ENCODE measurements at places on chromosomes 1 and 21.

DNA sequence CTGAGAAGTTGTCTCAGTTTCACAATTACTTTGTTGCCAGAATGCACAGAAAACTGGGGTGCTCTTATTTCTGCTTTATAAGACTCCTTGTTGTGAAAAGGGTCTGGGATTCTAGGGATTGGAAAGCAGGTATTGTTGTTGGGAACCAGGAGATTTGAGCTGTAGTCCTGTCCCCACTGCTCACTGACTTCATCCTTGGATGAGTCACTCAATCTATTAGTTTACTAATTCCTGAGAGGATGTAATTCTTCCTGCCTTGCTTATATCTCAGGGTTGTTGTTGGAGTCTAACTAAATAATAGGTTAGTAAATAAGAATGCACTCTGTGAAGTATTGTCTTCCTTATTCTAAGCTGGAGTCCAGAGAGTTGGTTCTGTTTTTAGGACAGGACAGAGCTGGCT, 172.5 kb upstream of the GALNT2 start:
- no peak for DNase-seq

DNA sequence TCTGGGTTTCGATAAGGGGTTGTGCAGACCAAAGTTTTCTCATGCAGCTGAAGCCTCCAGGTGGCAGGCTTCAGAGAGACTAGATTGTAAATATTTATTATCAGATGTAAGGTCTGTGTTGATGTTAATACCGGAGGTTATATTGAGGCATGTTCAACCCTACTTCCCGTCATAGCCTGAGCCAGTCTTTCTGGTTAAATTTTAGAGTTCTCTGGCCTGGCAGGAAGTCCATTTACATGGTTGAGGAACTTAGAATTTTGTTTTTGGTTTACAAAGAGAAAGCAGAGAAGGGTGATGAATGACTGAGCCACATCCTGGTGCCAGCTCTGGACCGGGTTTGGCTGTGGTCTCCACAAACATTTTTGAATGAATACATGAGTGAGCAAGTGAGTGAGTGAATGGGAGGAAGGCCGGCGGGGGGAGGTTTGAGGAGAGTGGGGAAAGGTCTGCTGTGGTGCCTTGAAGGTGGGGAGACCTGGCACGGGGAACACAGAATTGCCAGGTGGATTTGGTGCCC, 218.5 kb downstream of the DISC1 start:
- no peak for DNase-seq

DNA sequence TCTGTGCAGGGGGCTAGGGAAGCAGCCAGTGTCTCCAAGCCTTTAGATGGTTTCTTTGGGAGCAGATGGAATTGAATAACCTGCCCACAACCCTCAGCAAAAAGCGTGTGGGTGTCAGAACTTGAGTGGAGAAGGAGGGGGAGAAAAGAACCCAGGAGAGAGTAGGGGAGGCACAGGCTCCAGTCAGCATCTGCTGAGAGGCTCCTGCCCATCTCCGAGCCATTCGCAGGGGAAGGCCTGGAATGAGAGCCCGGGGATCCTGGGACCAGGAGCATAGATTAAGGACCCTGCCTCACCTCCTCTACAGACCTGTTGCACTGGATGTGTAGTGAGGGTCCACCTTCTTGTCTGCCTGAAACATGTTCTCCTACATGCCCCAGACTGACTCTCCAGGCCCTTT, 16.3 kb downstream of the TMEM81 start:
- DNase-seq: no peak

GRCh38 chr1:198948895-198949659, 310.2 kb downstream of the PTPRC start:
- DNase-seq: no peak

DNA sequence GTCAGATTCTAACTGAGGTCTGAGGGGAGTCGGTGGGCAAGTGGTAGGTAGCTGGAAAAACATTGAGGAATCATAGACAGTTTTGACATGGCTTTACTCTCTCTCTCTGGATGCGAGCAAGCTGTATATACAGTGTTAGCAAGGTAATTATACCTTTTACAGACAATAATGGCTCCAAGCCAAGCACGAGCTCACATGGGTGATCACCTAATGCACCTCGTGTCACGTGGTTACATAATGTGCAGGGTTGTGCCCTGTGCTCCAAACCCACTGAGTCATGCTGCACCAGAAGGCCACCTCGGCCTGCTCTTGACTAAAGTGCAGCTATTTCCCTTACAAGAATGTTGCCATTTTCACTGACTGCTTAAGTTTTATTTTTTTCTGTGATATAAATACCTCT, 7.6 kb upstream of the CLCA2 start:
- no peak for DNase-seq

DNA sequence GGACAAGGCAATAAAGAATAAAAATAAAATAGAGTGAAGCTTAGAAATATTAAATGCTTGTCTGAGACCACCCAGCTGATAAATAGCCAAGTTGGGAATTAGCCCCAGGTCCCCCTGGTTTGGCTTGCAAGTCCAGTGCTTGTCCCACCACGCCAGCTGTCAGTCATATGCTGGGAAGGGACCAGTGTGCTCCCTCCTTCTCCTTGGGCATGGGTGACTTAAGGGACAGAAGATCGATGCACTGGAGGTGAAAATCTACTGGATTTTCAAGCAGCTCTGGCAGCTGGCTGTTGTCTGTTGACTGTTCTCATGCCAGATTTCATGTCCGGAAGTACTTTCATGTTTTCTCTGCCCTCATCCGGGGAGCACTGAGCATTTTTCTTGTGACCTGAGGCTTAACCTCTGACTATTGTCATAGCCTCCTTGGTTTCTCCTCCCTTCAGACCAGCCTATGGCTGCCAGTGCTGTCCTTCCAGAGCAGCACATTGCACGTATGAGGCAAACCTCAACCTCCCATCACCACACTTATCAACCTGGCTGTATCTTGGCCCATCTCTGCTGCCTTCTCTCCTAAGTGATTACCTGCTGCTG, 12.4 kb downstream of the LMOD1 start:
- no peak for DNase-seq

- DNase-seq: no peak
These were observed 97.1 kb downstream of the DIRAS3 start for GRCh38 chr1:67953301-67953700.

GRCh38 chr1:189958756-189959155, 518.9 kb downstream of the BRINP3 start:
- no peak for DNase-seq

DNA sequence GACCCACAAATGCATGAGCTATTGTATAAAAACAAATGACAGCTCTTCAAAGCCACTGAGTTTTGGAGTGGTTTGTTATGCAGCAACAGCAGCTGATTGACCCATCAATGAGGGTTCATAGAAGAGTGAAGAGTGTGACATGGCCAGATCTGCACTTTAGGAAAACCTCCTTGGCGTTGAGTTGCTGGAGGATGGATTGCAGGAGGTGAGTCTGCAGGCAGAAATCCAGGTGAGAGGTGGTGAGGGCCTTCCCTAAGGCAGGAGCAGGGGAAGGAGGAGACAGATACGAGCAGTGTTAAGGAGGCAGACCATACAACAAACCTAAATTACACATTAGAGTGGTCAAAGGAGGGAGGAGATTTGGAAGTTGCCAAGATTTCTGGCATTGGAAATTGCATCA, 169.3 kb upstream of the CSF3R start:
- no peak for DNase-seq

DNA sequence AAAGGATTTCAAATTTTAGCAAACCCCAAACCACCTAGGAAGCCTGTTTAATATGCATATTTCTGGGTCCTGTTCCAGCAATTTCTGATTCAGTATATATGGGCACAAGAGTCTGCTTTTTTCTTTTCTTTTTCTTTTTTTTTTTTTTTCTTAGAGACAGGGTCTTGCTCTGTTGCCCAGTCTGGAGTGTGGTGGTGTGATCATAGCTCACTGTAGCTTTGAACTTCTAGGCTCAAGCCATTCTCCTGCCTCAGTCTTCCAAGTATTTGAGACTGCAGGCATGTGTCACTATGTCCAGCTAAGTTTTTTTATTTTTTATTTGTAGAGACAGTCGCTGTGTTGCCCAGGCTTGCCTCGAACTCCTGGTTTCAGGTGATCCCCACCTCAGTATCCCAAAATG, 34.8 kb downstream of the CCDC18 start:
- no peak for DNase-seq

DNA sequence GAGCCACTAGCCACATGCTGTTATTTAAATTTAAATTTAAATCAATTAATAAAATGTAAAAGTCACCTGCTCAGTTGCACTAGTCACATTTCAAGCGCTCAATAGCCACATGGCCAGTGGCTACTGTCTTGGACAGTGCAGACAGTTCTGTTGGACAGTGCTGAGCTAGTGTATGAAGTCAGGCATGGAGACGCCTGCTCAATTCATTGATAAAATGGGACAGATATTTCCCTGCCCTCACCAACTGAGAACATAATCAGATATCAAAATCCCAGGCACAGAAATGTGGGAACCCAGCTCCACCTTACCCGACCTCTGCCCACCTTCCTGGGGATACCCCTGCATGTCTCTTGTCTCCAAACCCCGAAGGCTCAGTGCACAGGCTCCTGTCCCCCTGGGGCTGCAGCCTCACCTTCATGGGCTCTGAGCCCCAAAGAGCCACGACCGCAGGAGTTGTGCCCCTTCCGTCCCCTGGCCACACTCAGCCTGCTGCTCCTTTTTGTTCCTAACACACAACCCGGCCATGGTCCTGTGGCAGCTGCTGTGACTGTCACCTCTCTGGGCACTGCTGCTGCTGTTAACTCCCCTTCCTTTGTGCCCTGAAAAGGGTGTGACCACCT, 63.5 kb downstream of the TCP10L start:
- no peak for DNase-seq

DNA sequence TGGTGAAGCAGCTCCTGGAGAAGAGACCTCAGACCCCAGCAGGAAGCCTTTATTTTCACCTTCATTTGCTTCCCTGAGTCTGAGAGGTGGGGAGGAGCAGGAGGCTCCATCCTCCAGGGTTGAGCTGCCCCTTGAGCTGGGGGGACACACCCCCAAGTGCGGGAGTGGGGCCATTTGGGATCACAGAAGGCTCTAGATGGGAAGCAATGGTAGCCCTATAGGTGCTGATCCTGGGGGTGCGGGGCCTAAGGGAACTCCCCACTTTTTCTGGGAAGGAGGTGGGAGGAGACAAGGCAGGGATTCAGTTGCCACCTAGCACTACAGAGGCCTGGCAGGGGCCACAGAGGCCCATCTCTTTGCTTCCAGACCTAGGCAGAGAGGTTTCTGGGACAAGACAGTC, 247.9 kb upstream of the CSF3R start:
- DNase-seq: no peak

DNA sequence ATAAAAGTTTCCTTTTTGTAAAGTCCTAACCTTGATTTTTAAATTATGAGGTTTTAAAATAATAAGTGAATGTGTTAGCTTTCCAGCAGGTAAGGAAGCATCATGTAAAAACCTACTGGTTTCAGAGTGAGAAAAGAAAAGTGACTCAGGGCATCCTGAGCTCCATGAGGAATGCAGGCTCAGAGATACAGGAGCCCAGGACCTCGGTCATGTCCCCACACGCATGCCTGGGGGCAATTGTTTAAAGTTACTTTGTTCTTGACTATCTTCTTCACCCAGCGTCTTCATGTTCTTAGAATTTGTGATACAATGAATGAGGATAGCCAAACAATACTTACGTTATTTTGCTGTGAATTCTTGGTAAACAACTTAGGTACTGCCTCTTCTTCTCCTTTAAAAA, 117.4 kb upstream of the PLPPR5 start:
- DNase-seq: no peak

GRCh38 chr1:76142771-76143540, 68.4 kb downstream of the ST6GALNAC3 start:
- no peak for DNase-seq

- DNase-seq: no peak
These were observed 12.5 kb downstream of the ZBTB21 start for GRCh38 chr21:41997657-41998056.

DNA sequence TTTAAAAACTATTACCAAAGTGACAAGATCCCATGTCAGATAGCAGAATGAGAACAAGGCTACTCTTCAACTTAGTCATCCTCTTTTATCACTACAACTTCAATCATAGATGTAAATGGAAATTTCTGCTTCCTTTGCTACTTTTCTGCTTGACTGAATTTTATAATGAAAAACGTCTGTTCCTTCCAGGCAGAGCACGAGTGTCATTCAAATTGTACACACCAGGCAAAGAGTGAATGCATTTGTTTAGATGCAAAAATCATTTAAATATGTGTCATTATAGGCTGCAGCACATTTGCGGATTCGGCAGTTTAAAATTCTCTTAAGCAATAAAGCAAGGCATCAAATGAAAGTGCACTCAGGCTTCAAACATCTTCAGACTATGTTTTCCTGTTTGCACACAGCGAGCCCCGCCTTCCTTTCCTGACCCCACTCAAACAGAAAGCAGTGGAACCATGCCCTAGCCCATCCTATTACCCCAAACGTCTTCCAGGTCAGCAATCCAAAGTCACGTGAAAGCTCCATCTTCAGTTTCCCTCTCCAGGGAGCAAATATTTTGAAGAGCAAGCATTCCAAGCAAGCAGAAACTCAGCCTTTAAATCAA, 99.6 kb downstream of the APP start:
- DNase-seq: no peak

- no peak for DNase-seq
These were observed 58.6 kb downstream of the MDM4 start for GRCh38 chr1:204574865-204575163.

- no peak for DNase-seq
These were observed 23.5 kb upstream of the ZBTB18 start for GRCh38 chr1:244027491-244028145.

DNA sequence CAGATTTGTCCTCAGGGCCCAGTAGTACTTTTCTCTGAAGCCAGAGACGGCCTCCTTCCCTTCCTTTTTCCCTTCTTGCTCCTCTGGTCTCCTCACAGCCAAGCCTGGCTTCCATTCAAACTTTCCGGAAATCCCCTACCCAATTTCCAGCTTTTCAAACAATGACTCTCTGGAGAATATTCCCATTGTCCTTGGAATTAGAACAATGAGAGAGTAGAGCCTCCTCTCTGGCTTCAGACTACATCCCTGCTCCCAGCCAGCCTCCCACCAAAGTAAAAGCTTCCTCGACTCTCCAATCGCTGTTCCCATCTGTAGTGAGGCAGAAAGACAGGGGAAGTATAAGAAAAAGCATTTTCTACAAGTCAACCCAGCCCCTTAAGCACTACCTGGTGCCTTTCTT, 77.7 kb upstream of the SOX13 start:
- no peak for DNase-seq

GRCh38 chr1:34858901-34859445, 576 bp downstream of the SMIM12 start:
- no peak for DNase-seq

GRCh38 chr1:10841118-10841517, 44.7 kb upstream of the CASZ1 start:
- DNase-seq: no peak

GRCh38 chr1:207259391-207259790, 62.1 kb upstream of the CD55 start:
- DNase-seq: no peak

DNA sequence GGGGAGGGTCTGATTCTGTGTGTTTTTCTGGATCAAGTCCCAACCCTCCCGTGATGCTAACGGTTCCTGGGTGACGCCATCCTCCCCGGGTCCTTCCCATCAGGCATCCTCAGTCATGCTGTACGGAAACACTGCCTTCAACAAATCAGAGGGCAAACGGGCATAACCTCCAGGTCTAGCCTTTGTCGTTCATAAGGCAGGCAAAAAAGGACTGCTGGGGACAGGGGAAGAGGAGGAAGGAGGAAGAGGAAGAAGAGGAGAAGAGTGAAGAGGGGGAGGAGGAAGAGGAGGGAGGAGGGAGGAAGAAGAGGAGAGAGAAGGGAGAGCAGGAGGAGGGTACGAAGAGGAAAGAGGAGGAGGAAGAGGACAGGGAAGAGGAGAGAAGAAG, 84.4 kb downstream of the ITPKB start:
- DNase-seq: no peak

Measured in stimulated activated CD4-positive, alpha-beta T cell treated with anti-CD3 and anti-CD28 coated beads, TNF-alpha, amount 100 ng/mL, for 4 hours (primary cell).